Left ventricle myocardium inferior (tissue), 1 donor: ENCODE measurements at places on chromosomes 4 and X. TPM values are rescaled to one million over a fixed set of nuclear protein-coding genes. Genes with fewer than 3 reads are reported as not detected.

- DNase-seq, result no peak
These were observed 2.7 kb upstream of the MAML3 start for GRCh38 chr4:140156529-140157171.

DNA sequence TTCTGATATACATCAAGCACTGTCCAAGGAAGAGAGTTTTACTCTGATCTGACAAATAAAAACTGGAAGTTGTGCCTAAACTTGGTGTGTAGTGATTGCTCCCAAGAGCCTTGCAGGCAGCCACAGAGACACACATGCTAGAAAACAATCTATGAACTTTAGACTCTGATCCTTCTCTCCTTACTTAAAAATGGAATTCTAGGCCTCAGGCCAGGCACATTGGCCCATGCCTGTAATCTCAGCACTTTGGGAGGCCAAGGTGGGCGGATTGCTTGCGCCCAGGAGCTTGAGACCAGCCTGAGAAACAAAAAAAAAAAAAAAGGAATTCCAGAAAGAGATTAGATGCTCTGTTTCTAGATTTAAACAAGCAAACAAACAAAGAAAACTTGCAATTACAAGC lies 45.6 kb upstream of the S100G start:
- no peak for DNase-seq

DNA sequence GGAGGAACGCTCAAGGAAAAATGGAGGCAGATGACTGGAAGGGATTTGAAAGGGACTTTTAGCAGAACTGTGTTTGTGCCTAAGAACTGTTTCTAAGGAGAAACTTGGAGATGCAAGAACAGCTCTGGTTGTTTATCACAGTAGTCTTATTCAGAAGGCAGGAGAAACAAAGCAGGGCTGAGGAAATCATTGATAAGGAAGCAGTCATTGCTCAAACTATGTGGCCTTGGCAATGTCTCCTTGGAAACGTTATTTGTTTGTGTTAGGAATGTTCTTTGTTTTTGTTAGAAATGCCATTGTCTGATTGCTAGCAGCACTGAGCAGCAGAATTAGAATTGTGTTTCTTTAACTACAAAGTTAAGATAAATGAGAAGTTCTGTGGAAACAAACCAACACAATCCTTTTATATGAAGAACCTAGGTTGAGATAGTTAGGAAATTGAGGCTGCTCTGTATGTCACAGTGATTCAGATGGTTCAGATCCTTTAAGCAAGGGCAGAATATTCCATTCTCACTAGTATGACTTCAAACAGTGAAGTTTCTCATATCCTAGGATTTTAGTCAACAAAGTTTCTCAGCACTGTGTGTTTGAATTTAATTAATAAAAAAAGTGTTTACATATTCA lies 1191.3 kb upstream of the IGFBP7 start:
- no peak for DNase-seq

DNA sequence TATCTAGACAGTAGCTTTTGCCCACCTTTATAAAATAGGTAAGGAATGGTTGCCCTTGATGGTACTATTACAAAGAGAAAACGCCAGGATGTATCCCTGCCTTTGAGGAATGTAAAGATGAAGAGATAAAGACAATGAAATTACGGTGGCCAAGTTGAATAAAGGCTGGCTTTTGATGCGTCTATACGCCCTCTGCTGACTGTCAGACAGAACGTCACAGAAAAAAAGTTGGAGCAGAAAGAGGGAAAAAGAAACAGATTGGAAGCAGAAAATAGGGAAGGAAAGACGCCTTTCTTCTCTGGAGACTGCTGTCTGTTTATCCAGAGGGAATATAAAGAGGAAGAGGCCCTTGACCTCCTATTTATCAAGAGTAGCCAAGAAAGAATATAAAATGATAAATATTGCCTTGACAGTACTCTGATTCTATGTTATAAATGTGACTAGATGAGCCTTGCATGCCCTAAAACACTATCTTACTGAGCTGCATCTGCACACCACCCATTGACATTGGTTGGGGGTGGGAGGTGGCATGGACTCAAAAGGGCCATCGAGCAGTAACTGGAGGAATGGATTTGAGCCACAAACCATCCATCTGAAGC lies 30.6 kb downstream of the PCDH19 start:
- no peak for DNase-seq

DNA sequence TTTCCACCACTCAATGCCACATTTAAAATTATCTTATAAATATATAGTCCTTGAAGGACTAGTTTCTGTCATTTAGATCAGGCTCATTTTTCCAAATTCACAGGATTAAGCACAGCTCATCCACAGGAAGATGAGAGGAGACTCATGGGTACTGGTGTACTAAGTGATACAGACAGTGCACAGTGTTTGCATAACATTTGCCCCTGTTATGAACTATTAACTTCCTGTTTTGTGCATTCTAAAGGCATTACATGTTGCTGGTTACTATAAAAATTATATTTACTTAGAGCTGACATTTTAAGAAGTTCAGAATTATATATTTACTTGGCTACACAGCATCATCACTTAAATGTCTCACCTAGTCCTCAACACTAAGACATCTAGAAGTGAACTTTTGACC lies 772.0 kb downstream of the TECRL start:
- DNase-seq, result no peak

The NWD2 gene
- total RNA-seq, result not detected

The MAPK10 gene
- total RNA-seq, result 4.0 TPM
